Naive thymus-derived CD4-positive, alpha-beta T cell (primary cell): ENCODE measurements at places on chromosomes 4 and X. TPM values are rescaled to one million over a fixed set of nuclear protein-coding genes. Genes with fewer than 3 reads are reported as not detected.

- DNase-seq, result no peak
Measured at GRCh38 chr4:17218786-17219185, 293.1 kb downstream of the QDPR start.

- DNase-seq, result no peak
Measured at GRCh38 chr4:64729561-64729960, 320.3 kb upstream of the TECRL start.

- DNase-seq, result no peak
Measured at GRCh38 chrX:45322820-45323219, 122.1 kb upstream of the DIPK2B start.

DNA sequence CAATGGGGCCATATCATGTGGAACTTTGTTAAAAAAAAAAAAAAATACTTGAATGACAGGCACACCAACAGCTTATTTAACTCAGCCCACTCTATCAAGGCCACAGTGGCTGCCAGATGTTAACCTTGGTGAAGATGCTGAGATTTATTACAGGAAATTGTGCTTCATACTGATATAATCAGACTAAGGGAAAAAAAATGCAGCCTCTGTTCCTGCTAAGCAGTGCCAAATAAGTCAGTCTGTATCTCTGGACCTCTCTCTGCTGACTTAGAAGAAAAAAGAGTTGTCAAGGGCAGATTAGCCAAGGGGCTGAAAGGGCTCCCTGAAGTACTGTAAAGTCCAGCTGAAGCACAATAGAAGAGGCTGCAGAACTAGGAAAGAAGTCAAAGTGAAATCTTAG, 677.7 kb upstream of the HTR2C start:
- DNase-seq, result no peak

DNA sequence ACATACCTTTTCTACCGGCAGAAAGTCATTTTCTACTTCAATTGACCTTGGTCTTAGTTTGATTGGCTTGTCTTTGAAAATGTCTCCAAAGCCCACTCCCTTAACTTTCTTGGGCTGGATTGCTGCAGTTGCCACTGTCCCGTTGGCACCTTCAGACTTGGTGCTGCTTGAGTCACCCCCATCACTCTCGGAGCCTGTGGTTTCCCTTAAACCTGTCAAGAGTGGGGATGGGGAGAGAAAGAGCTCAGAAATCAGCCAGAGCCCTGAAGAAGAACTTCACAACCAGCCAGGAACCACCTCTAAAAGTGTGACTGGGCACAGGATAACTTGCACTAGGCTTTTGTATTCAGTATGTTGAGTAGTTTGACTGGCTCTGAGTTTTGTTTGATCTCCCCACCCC, 168.5 kb upstream of the MAP3K15 start:
- no peak for DNase-seq

DNA sequence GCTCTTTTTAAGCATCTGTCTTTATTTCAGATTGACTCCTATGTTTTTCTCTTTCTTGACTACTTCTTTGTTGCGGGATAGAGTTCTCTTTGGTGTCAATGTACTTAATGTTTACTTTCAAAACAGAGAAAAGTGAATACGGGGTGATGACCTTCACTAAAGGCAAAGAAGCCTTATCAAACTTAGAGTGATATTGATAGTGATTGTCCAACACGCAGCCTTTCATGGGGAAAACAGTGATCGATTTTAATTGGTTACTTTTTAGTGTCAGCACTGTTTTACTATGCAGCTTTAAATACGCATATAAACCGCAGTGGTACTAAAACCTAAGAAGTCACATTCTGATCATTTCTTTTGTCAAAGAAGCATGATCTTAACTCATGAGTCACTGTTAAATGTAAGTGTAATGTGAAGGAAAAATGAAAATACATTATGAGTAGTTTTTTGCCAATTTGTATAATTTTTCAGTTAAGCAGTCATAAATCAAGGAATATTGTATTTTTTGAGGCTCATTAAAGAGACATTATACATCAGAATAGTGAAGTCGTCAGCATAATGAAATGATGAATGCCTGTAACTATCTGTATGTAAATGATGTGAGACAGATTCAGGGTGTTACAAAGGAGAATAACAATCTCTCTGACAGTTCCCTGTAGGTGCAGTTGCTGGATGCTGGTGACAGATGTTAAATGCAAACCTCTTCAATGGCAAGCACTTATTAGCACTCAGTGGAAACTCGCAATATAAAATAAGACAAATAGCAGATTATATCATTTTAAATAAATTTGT, 2082.8 kb upstream of the TENM3 start:
- no peak for DNase-seq

Gene DCX
- not detected for polyA plus RNA-seq

Gene FAM241A
- polyA plus RNA-seq, result 2.3 TPM

Gene NSUN7
- not detected for polyA plus RNA-seq
